Thoracic aorta (tissue), 2 donors: ENCODE measurements at places on chromosomes 1 and 21. TPM values are rescaled to one million over a fixed set of nuclear protein-coding genes. Genes with fewer than 3 reads are reported as not detected.

GRCh38 chr1:194289569-194290266, 1103.3 kb upstream of the B3GALT2 start:
- no peak for DNase-seq

DNA sequence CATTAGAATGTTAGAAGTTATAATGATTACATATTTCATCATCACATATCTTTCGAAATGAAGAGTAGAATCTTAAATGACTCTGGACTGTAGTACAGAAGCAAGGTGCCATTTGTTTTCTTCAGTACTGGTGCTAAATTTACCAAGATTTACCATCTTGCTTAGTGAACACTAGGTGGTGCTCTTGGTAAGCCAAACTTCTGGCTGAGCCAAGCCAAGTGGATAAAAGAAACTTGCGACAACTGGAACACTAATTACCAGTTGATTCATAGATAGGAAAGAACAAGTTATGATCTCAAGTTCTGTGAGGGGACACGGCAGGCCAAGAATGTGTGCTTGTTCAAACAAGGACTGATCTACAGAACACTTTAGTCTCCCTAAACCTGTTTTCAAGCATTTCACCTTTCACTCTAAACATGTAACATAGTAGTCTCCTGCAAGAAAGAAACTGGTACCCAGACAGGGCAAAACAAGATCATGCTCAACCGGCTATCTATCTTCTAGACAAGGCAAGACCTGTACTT, 19.8 kb downstream of the SPRTN start:
- DNase-seq, result no peak

- no peak for DNase-seq
These were observed 70.7 kb downstream of the CD247 start for GRCh38 chr1:167447521-167448136.

- DNase-seq, result no peak
These were observed 73.6 kb downstream of the TPR start for GRCh38 chr1:186301448-186301847.

TCHH gene
- total RNA-seq, result 0.49 TPM
